ENCODE measurements at places on chromosomes 1 and 21.

DNA sequence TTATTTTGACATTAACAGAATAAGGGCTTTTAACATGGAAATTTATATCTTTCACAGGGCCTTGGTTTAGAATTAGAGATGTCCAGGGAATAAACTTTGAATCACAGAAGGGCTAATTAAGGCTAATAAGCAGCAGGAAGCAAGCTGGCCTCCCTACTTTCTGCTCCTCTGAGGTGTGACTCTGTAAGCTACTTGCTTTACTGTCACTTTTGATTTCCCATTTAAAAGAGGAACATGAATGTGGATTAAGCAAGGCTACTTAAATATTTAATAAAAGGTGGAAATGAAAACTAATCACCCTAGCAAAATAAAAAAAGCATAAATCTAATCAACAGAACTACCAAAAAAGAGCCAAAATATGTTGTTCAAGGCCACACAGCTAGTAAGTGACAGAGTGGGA, 28.9 kb upstream of the CD5L start:
- no peak for DNase-seq

DNA sequence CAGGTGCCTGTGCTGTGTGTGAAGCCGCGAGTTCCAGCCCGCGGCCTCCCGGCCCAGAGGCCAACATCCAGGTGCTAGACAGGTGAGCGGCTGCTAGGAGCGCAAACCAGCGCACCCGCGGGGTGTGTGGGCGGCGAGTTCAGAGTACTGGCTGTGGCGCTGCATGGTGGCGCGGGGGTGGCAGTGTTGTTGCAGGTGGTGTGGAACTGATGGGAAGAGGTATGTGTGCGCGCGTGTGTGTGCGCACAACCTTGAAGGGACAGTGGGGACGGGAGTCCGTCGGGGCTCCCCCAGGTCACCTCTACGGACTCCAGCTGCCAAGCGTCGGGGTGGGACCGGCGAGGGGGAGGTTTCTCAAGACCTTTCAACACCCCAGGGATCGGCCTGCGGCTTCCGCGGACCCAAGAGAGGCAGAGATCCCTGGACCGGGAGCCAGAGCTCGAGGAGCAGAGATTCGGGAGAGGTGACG, 433 bp upstream of the DMBX1 start:
- peak; percentile 23 for DNase-seq

- no peak for DNase-seq
Measured at GRCh38 chr1:30295674-30296073, 427.7 kb downstream of the MATN1 start.

- DNase-seq = peak; percentile 17
Measured at GRCh38 chr1:171814692-171815091, 26.6 kb upstream of the DNM3 start.

All from Daoy (cell line).